NCI-H510A treated with DMSO at 0.1 percent for 48 hours (cell line): ENCODE measurements at places on chromosomes 16 and 17.

DNA sequence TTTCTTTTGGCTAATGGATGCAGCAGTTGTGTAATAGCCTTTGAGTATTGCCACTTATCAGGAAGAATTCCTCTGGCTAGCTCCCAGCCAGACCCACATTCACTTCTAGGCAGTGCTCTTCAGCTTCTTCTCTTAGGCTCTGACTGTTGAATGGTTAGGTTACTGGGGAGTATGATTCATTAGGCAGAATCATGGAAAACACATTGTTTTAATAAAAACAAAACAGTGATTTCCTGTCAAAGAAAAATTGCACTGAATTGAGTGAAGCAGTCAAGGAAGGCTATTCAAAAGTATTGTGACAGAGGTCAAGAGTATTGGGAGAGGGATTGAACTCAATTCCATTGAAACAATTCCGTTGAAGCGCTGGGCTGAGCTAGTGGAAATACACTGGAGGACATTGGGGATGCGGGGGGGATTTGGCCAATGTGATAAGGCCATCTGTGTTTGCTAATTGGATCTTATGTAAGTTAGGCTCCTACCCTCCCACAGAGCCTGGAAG, 68.0 kb downstream of the CNTNAP4 start:
- no peak for DNase-seq

DNA sequence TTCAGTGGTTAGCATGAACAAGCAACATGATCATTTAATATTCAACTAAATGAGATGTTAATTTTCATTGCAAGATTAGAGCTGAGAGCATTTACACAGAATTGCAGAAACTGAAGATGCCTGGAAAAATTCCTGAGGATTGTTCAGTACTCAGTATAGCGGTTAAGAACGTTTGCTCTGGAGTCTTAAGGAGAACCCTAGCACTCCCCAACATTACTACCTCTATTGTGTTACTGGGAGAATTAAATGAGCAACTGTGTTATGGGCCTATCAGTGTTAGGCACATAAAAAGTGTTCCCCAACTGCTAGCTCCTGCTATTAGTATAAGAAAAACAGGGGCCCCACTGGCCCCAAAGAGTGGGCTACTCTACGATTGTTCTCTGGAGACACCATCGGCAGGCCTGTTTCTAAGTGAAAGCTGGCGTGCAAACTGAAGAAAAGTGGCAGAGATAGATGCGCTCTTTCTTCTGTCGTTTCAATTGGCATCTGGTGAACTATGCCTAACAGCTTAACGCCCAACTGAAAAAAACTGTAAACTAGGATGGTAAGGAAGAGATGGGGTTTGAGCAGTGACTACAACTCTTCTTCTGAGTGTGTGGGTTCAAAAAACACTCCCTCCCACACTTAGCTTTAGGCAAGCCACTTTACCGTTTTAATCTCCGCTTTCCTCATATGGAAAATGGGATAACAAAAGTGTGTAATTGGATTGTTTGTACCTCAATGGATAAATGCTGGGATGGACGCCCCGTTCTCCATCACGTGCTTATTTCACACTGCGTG, 1.3 kb downstream of the CDR2 start:
- no peak for DNase-seq

- DNase-seq = no peak
Measured at GRCh38 chr16:73143002-73143401, 95.1 kb upstream of the ZFHX3 start.

- no peak for DNase-seq
Measured at GRCh38 chr16:6038941-6039645, 941.5 kb upstream of the EEF2KMT start.

DNA sequence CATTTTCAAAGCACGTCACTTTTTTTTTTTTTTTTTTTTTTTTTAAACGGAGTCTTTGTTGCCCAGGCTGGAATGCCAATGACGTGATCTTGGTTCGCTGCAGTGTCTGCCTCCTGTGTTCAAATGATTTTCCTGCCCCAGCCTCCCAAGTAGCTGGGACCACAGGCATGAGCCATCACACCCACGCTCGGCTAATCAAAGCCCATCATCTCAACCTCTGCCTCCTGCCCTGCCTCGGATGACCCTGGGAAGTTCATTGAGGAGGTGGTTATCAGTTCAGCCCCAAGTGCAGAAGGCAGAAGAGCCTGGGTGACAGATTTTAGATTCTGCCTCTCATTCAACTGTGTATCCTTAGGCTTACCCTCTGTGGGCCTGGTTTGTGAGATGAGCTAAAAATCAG, 484.9 kb upstream of the EEF2KMT start:
- no peak for DNase-seq

DNA sequence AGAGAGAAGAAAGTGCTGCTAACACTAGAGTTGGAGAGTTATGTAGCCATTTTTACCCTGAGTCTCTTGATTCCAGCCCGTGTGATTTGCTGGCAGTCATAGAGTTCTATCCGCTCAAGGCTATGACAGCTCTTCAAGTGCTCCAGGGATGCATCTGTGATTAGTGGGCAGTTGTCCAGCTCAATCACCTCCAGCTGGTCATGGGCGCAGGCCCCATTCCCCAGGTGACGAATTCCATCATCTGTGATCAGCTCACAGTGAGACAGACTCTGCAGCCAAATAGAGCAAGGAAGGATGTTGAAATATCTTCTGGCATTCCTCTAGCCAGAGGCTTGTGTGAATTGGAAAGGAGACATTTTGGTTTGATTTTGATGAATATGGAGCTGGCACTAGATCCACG, 38.4 kb upstream of the STAC2 start:
- no peak for DNase-seq
